ENCODE measurements at places on chromosomes 11 and 22.

DNA sequence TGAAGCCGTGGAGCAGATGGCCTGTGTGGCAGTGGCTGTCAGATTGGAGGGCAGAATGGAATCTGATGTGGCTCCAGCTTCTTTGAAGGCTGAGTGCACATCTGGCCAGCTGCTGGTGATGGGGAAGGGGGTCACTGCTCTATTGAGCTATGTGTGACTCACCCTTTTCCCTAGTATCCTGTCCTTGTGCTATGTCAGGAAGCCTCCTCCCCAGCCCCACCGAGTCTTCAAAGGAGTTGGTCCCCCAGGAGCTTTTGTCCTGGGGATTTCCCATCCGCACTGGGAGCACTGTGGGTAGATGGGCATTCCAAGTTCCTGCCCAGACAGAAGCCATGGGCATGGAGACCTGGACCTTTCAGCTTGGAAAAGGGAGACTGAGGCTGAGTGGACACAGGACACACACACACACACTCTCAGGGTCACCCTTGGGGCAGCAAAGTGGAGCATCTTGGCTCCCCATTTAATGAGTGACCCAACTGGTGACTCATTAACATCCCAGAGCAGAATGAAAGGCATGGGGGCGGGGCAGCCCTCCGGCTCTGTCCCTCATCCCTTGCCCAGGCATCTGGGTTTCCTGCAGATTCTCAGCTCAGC is 3.3 kb downstream of the SERPINH1 start:
- DNase-seq, result peak; percentile 80

DNA sequence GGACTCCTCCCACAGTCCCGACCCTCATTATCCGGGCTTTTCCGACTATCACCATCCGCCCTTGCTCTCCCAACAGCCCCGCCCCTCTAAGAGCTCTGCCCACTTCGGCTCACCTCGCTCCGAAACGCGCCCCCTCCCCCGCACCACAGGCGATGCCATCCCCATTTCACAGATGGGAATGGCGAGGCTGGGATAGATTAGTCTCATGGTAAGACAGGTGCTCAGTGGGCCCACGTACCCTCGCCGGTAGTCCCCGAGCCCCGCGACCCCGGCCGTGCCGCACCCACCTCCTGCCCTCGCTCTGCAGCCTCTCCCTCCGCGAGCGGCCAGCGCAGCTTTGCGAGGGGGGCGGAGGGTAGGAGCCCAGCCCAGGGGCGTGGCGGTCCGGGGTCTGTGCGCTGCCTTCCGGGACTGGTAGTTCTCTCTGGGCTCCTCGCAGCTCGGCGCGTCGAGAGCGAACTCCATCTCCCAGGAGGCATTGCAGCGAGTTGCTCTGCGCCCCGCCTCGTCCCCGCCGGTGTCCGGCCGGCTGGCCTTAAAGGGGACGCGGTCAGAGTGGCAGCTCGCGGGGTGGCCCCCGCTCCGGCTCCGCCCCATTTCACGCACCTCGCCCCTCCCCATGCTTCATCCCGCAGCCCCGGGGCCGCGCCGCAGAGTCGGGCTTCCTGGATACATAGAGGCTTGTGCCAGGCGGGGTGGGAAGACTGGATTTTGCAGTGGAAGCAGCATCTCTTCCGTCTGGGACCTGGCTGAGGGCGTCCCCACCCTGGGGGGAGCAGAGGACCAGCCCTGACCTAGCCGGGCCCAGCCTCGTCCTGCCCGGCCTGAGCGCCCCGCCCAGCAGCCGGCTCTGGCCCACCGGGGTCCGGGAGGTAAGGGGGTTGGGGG is at the start of the genes KCTD21 and USP35:
Gene KCTD21 (minus strand): TSS at position 341 of the 888 bp plus-strand sequence. CDS start 14,072 bp downstream, outside the sequence.
Gene USP35 (plus strand): TSS at position 634 of the 888 bp plus-strand sequence. CDS start 7,327 bp downstream, outside the sequence.
- DNase-seq, result peak; percentile 93

DNA sequence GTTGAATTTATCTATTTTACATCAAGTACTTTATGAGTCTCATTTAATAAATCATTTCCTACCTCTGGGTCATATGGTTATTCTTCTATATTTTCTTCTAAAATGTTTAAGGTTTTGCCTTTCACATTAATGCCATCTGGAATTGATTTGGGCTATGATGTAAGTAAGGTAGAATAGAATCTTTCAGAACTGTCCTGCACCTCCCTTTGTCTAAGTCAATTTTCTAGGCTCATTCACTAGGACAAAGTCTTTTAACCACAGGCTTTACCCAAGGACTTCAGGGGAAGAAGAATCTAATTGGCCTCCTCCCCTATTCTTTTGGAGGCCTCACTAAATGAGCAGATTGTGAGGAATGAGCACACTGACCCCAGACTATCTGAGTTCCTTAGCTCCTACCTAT is 146.0 kb downstream of the BBOX1 start:
- DNase-seq, result no peak

- no peak for DNase-seq
Measured at GRCh38 chr11:122951211-122951610, 30.4 kb downstream of the BSX start.

GRCh38 chr11:81825346-81825745 is 908.3 kb downstream of the FAM181B start:
- DNase-seq, result no peak

DNA sequence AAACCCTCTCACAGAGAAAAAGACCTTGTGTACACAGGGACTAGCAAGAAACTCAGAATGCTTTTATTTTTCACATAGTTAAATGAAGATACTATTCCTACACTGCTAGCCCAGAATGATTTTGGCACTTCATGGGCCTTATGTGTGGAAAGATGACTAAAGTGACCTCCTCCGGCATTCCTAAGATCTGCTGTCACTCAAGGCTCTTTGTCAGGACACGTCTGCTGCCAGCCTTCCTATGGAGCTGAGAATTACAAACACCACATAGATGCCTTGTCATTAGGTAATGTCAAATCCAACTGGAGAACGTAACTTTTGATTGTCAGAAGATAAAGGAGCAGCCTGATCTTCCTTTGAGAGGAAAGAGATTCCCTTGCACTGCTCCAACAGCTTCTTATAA is 249.1 kb downstream of the FAT3 start:
- DNase-seq, result no peak

GRCh38 chr11:34302046-34302921 is 55.5 kb downstream of the ABTB2 start:
- DNase-seq, result peak; percentile 90

- DNase-seq, result no peak
Measured at GRCh38 chr11:114088836-114089235, 29.3 kb downstream of the ZBTB16 start.

GRCh38 chr22:37138849-37139561 is 10.7 kb downstream of the IL2RB start:
- DNase-seq, result no peak

- no peak for DNase-seq
Measured at GRCh38 chr22:32858121-32858703, 56.7 kb downstream of the TIMP3 start.

GRCh38 chr11:83951521-83951920 is 665.4 kb upstream of the CCDC90B start:
- DNase-seq, result no peak

- DNase-seq, result no peak
Measured at GRCh38 chr22:21632237-21632895, at the start of gene CCDC116. TSS of gene CCDC116 (plus strand) at chr22:21632760. CDS start at chr22:21633182, 422 bp downstream.

GRCh38 chr11:13884158-13884799 is 78.2 kb upstream of the SPON1 start:
- no peak for DNase-seq

- DNase-seq, result no peak
Measured at GRCh38 chr11:43690929-43691725, 10.6 kb downstream of the HSD17B12 start.

DNA sequence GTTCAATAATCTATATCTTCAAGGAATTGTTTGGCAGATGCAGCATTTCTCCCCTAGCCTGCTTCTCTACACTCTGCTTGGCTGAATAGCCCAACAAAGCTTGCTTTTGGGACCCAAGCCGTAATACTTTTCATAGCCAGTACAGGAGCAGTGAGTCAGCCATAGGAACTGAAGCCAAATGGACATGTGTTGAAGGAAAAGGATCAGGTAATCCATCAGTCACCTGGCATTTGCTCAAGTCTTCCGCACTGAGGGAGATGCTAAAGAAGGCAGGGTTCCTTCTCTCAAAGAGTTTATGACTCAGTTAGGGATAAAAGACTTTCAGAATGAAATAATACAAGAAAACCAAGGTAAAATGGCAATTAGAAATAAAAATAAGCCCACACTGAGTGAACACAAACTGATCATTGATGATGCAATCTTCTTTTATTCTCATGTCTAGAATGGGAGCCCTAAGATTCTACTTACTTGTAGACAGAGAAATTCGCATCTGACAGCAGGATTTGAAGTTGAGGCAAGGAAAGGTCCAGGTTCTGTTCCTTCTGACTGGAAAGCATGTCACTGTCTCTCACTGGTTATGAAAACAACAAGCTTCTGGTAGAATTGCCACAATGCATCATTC is 13.2 kb downstream of the C11orf87 start:
- no peak for DNase-seq

DNA sequence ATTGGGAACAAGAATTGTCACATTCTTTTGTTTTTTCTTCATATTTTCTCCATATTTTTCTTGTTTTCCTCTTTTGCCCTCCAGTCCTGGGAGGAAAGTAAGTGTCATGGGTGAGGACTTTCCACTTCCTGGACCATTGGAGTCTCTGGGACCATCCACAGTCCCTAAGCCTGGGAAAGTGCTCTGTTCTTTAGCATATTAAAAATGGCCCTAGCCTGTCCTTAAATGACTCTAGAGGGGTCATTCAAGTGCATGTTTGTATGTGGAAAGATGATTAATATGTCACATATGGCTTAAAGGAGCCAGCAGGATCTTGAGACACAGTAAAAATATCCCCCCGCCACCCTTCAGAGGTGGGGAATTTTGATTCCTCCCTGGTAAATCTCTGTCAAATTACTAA is 20.1 kb upstream of the SCGB1D1 start:
- DNase-seq, result no peak

- DNase-seq, result no peak
Measured at GRCh38 chr11:3208272-3208671, 10.3 kb downstream of the MRGPRG start.

DNA sequence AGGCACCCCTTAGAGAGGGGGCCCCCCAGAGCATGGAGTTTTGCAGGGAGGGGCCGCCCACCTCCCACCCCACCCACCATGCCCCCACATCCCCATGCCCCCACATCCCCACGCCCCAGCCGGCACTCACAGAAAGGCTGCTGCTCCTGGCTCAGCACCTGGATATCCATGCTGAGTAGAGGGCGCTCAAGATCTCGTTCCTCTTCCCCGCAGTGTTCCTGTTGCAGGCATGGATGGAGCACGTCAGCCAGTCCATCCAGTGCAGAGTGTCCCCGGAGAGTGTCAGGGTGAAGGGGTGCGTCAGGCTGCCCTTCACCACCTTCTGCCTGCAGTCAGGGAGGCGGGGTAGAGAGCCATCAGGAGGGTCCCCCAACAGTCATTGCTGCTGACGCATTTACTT is 156.2 kb downstream of the CRYBB2 start:
- DNase-seq, result no peak

- no peak for DNase-seq
Measured at GRCh38 chr11:134668796-134669195, 256.8 kb upstream of the B3GAT1 start.

DNA sequence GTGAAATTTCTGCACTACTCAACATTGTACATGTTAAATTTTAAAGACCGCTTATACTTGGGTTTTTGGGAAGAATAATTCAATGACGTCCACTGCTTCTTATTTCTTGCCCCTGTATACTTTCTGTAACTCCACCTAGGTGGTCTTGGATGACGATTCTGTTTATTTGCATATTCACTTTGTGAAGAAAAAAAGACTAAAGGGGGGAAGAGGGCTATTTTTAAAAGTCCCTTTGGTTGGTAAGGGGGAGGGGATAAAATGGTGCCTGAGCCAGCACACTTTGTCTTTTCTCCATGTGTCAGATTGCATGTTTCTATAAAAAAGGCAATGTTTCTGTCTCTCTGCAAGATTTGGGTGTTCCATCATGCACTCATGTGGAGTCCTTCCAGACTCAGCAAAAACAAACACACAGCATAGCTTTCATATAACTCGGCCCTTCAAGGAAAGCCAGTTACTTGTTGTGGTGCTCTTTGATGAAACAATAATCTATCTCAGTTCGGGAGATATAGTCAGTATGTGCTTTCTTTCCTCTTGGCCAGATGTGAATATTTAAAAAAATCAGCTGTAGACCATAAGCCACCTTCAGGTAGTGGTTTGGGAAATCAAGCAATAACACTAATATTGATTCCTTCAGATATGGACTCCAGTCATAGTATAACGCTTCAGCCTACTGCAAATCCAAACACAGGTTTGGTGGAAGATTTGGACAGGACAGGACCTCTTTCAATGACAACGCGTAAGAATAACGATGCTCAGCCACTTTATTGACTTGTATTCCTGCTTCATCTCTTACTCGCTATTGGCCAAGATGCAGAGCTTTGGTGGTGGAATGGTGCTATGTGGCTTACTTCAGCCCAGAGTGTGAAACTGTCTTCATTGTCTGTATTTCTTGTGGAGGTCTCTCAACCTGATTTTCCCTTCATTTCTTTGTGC is 68.8 kb downstream of the CD44 start:
- DNase-seq, result no peak

DNA sequence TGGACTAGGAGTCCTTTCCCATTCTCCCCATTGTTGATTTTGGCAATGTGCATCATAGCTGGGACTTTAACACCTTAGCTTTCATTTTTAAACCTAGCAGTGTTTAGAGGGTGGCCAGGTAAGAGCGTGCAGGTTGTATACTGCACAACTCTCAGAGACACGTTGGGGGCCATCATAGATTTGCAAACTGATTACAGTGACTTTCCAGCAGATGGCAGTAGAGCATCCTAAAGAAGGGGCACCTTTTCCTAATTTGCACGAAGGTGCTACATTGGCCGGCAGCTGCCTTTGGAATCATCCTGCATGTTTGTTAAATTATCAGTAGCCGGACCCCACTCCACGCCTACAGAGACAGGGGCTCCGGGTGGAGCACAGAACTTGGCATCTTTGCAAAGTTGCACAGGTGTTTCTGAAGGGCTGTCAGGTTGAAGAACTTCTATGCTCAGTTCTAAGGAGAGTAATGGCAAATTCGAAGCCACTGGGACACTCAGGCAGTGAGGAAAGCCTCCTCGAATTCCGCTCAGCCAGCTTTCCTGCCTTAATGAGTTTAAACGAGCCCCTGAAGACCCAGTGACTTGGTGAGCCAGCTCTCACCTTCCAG is 7.7 kb downstream of the LHFPL7 start:
- no peak for DNase-seq

DNA sequence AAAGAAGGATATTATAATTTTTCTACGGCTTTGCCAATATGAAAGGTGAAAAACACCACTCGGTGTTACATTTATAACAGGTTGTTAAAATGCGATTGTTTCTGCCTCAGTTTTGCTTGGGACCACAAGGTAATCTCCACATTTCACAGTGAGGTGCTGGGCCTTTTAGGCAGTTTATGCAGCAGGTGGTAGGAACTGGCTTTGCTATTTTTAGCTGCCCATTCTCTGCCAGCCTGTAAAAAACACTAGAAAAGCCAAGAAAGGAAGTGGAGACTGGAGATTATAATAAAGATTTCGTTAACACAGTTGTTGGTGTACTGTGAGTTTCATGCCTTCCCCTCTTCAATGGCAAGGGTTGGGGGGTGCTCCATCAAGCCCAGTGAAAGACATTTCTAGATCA is 8.0 kb upstream of the MRPL16 start:
- DNase-seq, result no peak

GRCh38 chr11:12918667-12919066 is 90.4 kb upstream of the RASSF10 start:
- DNase-seq, result no peak

- no peak for DNase-seq
Measured at GRCh38 chr11:15053191-15053685, 20.2 kb upstream of the CALCB start.

- DNase-seq, result peak; percentile 98
Measured at GRCh38 chr11:57322256-57323166, 2.2 kb downstream of the TNKS1BP1 start.

Measured in GM04504 (cell line).